ENCODE measurements at places on chromosomes 7 and 10. TPM values are rescaled to one million over a fixed set of nuclear protein-coding genes. Genes with fewer than 3 reads are reported as not detected.

- no peak for DNase-seq
Observed at GRCh38 chr10:18479502-18479901, 171.9 kb downstream of the NSUN6 start.

PLEKHS1 gene
- not detected for total RNA-seq

DNA sequence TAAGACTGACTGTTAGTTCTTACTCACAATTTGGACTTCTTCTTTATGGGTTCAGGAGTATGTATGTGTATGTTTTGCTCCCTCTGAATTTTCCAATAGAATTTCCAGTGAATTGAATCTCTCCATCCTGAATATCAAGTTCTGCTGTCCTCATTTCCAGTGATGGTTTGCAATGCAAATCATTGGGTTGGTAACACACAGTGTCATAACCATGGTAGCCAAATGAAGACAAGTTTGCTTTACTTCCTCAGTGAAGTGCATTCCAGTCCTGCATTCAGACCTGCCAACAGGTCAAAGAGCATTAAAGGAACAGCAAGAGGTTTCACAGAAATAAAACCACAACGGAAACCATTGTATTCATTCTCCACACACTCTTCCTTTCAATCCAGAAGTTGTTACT is 15.2 kb downstream of the ITPRID1 start:
- DNase-seq: no peak

MYO1G gene
- 1.0 TPM for total RNA-seq

DNA sequence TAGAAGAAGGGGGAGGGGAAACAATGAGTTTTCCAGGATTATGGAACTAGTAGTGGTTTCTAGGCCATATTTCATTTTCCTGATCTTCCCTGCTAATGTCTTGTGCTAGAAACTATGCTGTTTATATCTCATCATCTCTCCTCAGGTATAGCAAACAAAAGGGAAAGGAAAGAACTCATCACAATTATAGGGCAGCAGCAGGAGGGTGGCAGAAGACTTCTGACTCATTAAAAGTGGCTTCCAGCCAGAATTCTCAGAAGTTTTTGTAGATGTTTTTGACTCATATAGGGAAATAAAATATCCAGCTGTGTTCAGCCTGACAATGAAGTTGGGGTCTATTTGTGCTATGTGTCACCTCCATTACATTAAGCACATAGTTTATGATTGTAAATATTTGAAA is 6.5 kb downstream of the AHR start:
- no peak for DNase-seq

- no peak for DNase-seq
Observed at GRCh38 chr7:134209322-134210015, 82.3 kb downstream of the LRGUK start.

FGF8 gene
- total RNA-seq: not detected

ITPRID1 gene
- total RNA-seq: not detected

GRCh38 chr7:141649865-141650634 is 51.9 kb downstream of the DENND11 start:
- peak; percentile 59 for DNase-seq

AQP1 gene
- total RNA-seq: 16.6 TPM

GIMAP7 gene
- 4.4 TPM for total RNA-seq

GRCh38 chr7:142001163-142001874 is 5.6 kb downstream of the MGAM start:
- no peak for DNase-seq

DNA sequence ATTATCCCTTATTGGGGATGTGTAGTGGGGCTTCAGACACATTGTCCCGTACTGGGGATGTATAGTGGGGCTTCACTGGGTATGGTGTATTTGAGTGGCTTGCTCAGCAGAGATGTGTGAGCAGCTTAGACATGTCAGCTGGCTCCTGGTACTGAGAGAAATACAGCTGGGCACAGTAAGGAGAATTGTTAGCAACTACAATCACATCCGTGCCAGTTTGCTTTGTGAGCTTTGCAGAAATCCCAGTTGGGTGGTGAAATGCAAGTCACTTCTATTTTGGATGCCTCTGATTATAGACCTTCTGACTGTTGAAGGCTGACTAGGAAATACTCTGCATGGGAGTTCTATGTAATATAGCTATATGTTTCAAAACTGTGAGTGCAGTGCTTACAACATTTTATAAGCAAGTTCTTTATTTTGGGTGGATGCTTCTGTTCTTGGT is 10.8 kb downstream of the CCNY start:
- DNase-seq: no peak

CLDN4 gene
- total RNA-seq: 1.7 TPM

GRCh38 chr7:135372222-135372621 is 137.7 kb downstream of the CNOT4 start:
- no peak for DNase-seq

ADCY1 gene
- 12.8 TPM for total RNA-seq

DNA sequence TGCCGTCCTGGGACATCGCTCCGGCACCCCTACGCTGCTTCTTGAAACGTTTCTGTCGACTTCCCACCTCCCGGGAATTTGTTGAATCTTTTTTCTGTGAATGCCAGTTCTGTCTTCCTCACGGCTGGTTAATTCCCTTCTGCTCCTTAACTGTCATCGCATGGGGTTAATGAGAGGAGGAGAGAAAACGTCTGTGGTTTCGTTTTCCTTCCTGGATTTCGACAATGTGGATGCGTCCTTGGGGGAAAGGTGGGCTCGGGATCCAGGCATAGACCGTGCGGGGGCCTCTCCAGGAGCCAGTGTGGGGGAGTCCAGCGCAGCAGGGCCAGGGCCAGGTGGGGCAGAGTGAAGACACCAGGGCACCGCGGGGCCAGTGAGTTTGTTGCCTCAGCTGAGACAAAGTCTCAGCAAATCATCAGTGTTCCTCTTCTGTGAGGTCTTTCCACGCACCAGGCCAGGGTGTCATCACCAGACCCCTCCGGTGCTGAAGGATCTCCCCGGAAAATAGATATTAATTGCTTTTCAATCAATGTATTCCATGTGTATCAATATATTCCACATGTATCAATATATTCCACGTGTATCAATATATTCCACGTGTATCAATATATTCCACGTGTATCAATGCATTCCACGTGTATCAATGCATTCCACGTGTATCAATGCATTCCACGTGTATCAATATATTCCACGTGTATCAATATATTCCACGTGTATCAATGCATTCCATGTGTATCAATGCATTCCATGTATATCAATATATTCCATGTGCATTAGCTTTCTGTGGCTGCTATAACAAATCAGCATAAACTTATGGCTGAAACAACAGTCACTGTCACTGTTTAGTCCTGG is 33.7 kb upstream of the CFAP46 start:
- DNase-seq: no peak

DNA sequence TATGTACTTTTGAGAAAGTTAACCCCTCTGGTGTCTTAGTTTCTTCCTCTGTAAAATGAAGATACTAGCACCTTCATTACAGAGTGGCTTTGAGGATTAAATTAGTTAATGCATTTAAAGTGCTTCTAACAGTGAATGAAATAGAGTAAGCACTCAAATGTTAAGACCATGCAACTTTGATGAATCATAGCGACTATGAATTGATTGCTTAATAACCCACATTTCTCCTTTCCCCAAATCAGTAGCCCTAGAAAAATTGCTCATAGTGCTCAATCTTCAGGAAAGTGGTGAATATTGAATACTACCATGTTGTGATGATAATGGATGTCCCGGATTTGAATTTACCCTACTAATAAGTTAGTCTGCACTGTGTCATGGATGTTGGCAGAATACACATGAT is 48.1 kb downstream of the CD36 start:
- DNase-seq: no peak

DNA sequence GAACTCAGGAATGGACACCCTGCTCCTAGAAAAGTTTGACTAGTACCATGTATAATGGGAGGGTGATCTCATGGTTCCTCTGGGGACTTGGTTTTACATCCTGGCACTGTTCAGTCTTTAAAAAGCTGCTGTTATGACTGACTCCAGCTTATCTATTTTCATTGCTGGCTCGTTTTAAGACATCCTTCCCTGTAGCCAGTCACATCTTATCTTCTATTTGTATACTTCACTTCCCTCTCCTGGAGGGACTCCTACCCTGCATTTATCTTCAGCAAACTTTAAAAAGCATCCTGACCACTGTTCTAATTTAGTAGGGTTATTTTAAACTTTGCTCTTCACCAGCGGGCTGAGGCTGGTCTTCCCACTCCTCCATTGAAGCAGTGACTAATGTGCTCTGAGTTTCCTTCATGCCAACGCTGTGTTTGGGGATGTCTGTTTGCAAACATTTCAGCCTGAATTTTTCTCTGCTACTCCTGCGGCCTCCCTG is 72.9 kb upstream of the ARMC3 start:
- DNase-seq: no peak

GRCh38 chr10:69801094-69801433 is 642 bp upstream of the COL13A1 start:
- no peak for DNase-seq

DNA sequence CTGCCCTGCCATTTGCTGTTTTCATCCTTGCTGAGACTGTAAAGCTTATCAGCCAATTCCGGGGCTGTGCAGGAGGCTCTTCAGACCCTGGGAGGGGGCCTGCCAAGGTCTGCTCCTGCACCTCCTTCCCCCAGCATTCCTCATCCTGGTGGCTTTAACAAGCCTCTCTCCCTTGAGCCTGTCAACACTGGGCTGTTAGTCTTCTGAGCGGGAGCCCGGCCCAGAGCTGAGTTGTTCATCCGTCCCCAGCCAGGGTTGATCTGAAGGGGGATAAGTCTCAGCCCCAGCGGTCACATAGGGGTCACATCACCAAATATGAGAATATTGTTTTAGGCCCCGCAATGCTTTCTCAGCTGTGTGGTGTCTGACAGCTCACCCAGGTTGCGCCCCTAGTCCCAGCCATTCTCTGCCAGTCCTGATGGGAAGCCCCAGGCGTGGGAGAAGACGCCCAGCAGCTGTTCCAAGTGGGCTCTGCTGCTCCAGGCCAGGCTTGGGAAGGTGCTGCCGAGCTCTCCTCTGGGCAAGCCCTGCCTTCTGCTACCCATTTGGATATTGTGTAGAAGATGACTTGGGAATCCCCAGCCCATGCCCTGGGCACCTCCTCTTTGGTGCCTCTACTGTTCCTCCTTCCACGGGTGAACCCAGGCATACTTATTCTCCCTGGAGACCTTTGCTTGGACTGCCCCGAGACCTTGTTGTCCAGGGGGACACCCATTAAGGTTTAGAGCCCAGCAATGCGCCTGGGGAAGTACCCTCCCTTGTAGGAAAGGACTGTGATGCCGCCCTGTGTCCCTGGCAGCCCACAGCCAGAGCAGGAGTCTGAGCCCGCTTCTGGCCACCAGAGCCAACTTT is 23.5 kb upstream of the TRIM8 start:
- DNase-seq: no peak

AMZ1 gene
- 0.83 TPM for total RNA-seq

MRLN gene
- not detected for total RNA-seq

DNA sequence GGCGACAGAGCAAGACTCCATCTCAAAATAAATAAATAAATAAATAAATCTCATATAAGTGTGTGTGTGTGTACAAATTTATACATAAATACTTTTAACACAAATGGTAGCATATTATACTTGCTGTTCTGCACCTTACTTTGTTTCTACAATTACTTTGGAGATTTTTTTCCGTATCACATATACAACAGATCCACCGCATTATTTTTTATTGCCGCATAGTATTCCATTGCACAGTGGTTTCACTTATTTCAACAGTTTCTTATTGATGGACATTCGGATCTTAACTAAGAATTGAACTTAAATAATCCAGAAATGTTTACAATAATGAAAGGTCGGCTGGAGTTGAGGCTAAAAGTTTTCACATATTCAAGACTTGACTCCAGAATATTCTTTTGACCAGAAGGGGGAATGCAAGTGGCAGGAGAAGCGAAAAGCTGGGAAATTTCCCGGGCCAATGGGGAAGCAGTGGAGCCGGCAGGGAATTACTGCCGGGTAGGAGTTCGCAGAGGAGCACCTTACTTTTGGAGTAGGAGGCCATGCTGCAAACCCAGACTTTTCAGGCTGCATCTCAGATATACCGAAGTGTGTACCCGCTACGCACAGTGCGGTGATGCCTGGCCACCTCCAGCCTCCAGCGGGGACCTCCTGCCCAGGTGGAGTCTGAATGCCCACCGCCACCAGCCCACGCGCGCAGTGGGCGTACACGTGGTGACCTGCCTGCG is 415 bp upstream of the CNNM1 start:
- DNase-seq: no peak

SOSTDC1 gene
- total RNA-seq: not detected

GDF2 gene
- 7.2 TPM for total RNA-seq

- DNase-seq: no peak
Observed at GRCh38 chr7:30084212-30084611, 50.6 kb upstream of the MTURN start.

NRG3 gene
- 1.1 TPM for total RNA-seq

DNA sequence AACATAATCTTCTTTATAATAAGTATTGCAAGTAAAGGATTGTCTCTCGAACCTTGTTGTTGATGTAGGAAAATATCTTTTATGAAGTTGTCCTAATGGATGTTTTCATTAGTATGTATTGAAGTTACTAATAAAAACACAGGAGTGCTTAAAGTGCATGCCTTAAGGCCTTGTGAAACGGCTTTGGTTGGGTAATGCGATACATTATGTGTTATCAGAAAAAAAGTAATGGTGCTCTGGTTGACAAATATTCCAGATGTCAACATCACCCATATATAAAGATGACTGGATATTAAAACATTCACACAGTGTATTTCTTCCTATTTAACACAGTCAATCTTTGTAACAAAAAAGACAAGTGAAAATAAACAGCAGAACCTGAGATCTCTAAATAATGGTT is 310.7 kb downstream of the PRKG1 start:
- no peak for DNase-seq

DNA sequence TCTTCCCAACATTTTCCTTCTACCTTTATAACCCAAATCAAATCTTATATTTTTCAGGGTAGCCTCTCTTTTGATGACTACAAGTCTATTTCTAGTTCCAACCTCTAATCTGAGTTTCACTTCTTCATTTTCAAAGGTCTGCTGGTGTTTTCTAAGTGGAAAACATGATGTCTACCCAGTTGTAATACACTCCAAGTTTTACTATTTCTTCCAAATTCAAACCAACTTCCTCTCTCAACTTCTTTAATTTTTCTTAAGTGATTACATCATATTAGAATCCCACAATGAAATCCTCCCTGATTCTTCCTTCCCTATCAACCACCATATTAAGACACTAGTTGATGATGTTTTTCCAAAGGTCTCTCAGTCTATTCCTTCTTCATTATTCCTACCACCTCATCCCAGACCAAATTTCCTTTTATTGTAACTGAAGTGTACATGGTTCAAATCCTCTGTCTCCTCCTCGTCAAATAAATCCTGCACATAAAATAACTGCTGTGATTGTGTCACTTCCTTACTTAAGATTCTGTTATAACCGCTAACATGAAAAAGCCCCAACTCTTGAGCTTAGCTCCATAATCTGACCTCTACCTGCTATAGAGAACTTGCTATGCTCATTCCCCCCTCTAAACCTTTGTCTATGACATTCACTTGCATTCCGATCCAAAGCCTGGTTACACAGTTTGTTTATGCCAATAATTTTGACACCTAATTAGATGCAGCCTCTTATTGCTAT is 12.7 kb downstream of the TAS2R38 start:
- DNase-seq: no peak

- no peak for DNase-seq
Observed at GRCh38 chr10:101231092-101231491, 1.8 kb upstream of the LBX1 start.

TAS2R40 gene
- total RNA-seq: not detected

- no peak for DNase-seq
Observed at GRCh38 chr7:73521636-73522104, 423 bp downstream of the BAZ1B start.

Measured in left lobe of liver (tissue), 2 donors.